Kidney epithelial cell (primary cell): ENCODE measurements at places on chromosomes 5 and 9.

DNA sequence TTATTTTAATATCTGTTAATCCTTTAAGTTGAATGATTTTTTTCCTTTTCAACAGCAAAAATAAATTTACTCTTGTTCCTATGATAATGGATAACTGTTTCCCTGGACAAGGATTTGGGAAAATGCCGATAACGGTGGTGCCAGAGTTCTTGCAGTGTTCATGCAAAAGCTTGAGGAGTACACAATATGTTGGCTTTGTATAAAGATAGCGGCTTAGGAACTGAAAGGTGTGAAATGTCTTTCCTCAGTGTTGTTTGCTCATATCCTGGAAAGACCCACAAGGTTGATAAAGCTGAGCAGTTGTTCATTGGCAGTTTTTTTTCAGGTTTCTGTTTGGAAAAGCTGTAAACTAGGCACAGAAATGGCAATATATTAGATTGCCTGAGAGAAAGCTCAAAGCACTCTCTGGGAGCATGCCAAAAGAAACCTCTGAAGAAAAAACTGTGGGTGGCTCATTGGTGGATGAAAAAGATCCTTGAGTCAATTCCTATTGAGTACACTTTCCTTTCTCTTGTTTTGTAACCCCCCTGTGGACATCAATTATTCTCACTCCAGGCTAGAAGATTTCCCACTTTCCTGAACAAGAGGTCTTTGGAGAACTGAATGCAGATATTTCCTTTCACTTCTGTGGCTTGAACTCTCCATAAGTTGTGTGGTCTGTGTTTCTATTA is 117.2 kb upstream of the RGMB start:
- DNase-seq, result no peak

GRCh38 chr9:68651280-68651893 is 53.7 kb upstream of the PIP5K1B start:
- DNase-seq, result no peak

GRCh38 chr5:135644816-135645215 is 66.0 kb upstream of the CXCL14 start:
- no peak for DNase-seq

- no peak for DNase-seq
Observed at GRCh38 chr5:174420651-174421407, 303.6 kb upstream of the MSX2 start.

DNA sequence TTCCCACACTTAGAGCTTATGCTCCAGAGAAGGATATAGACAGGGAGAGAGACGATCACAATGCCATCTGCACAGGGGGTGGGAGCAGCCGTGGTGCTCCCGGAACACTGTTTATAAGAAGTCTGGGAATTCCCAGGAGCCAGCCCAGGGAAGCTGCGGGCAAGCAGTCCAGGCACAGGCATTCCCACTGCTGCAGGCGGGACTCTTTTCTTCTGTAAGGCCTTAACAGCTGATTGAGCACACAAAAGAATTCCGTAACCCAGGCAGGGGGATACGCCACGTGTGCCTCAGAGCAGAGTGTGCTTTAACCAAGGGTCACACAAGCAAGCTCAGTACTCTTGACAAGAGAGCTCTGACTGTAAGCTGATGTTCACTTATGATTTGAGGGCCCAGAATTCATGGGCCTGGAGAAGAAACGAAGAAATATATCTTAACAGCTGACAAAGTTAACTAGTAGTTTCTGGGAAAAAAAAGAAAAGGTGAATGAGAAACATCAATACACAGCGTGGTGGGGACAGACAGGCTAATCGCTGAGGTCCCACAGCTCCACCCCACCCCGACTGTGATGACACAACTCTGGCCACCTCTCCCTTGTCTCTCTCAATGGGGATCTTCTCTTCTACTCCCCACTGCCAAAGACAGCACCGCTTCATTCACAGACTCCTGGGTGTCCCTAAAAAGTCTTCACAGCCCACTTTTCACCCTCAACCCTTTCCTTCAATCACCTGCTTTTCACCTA is 85.9 kb upstream of the SIMC1 start:
- DNase-seq, result peak; percentile 56

DNA sequence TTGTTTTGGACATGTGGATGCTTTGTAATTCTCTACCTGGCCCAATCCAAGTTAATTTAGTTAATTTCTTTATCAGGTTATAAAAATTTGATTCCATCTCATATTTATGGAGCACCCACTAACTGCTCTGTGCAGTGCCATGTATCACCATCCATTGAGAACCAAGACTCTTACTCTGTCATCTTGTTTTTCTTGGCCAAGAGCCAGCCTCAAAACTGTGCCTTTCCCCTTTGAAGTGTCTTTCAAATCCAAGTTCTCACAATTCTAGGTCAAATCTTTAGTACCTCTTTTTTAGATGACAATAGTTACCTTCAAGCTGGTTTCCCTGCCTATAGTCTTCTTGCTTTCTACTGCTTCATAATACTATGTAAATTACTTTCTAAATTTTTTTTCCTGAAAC is 3.2 kb downstream of the COMMD10 start:
- no peak for DNase-seq

GRCh38 chr9:18989865-18990264 is 43.1 kb downstream of the SAXO1 start:
- DNase-seq, result no peak

DNA sequence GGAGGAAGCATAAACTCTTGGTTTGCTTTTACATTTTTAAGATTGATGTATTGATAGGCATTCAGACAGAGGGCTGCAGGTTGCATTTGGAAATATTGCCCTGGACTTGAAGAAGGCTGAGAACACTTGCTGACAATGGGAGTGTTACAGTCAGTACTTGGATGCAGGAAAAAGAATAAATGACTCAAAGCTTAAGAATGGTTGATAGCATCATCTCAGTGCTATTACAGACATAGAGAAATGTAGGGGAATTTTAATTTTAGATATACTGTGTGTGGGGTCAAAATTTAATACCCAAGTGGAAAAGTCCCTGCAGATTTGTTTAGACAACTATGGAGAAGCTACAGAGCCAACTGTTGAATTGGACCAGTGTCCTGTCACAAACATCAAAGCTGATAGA is 101.1 kb downstream of the ISL1 start:
- no peak for DNase-seq

GRCh38 chr5:14723701-14724132 is 59.2 kb downstream of the OTULIN start:
- no peak for DNase-seq

DNA sequence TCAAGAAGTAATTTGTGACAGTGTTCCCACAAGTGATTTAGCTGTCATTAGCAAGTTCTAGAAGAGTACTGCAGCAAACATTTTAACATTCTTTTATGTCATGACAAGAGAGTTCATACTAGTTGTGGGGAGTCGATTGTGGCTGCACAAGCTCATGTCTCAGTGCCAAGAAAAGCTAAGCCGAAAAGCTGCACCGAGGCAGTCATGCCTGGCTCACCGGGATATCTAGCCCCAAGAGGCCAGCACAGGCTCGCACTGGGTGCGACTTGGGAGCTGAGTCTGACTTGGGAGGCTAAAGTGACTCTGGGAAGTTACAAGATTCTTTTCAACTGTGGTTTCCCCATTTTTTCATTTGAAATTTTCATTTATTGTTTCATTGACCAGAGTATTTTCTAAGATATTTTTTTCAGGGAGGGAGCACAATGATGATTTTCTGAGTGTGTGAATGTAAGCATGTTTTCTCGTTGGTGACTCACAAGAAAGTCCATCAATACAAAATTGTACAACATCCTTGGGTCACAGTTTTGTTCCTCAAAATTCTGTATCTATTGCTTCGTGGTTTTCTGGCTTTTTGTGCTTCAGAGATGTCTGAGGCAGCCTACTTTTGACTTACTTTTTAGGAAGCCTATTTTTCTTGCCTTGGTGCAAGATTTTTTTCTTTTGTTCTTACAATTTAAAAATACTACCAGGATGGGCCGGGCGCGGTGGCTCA is 18.7 kb downstream of the CAST start:
- no peak for DNase-seq

GRCh38 chr5:122916490-122916889 is 71.1 kb downstream of the SNX24 start:
- no peak for DNase-seq

GRCh38 chr9:90423661-90424193 is 218.9 kb downstream of the DIRAS2 start:
- DNase-seq, result no peak

GRCh38 chr5:24714746-24715145 is 70.0 kb upstream of the CDH10 start:
- no peak for DNase-seq

GRCh38 chr9:7982907-7983306 is 183.3 kb upstream of the DMAC1 start:
- no peak for DNase-seq

GRCh38 chr5:139294374-139295165 is 1.0 kb downstream of the MATR3 start:
- no peak for DNase-seq

GRCh38 chr5:145856285-145856818 is 16.5 kb downstream of the GRXCR2 start:
- no peak for DNase-seq

- no peak for DNase-seq
Observed at GRCh38 chr9:4678679-4679267, 596 bp upstream of the CDC37L1 start.

- no peak for DNase-seq
Observed at GRCh38 chr9:129496473-129497004, 124.4 kb downstream of the C9orf50 start.

DNA sequence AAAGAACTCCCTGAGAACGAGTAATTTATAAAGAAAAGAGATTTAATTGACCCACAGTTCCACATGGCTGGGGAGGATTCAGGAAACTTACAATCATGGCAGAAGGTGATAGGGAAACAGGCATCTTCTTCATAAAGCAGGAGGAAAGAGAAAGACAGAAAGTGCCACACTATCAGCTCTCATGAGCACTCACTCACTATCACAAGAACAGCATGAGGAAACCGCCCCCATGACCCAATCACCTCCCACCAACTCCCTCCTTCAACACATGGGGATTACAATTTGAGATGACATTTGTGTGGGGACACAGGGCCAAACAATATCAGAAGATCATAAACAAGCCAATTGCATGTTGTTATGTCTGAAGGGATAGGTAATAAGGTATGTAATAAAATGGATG is 935.9 kb upstream of the COX7C start:
- no peak for DNase-seq
